Aorta (tissue), 5 donors: ENCODE measurements at places on chromosomes 12 and 14. TPM values are rescaled to one million over a fixed set of nuclear protein-coding genes. Genes with fewer than 3 reads are reported as not detected.

The TROAP gene
- 4.3 TPM for total RNA-seq

The DENND5B gene
- 22.5 TPM for total RNA-seq

The TAS2R46 gene
- total RNA-seq, result 3.3 TPM

The BDKRB2 gene
- 12.2 TPM for total RNA-seq

The RIMBP2 gene
- total RNA-seq, result 1.0 TPM

The TMPRSS12 gene
- not detected for total RNA-seq

The TOMM20L gene
- not detected for total RNA-seq

The ADCY6 gene
- total RNA-seq, result 89.7 TPM

DNA sequence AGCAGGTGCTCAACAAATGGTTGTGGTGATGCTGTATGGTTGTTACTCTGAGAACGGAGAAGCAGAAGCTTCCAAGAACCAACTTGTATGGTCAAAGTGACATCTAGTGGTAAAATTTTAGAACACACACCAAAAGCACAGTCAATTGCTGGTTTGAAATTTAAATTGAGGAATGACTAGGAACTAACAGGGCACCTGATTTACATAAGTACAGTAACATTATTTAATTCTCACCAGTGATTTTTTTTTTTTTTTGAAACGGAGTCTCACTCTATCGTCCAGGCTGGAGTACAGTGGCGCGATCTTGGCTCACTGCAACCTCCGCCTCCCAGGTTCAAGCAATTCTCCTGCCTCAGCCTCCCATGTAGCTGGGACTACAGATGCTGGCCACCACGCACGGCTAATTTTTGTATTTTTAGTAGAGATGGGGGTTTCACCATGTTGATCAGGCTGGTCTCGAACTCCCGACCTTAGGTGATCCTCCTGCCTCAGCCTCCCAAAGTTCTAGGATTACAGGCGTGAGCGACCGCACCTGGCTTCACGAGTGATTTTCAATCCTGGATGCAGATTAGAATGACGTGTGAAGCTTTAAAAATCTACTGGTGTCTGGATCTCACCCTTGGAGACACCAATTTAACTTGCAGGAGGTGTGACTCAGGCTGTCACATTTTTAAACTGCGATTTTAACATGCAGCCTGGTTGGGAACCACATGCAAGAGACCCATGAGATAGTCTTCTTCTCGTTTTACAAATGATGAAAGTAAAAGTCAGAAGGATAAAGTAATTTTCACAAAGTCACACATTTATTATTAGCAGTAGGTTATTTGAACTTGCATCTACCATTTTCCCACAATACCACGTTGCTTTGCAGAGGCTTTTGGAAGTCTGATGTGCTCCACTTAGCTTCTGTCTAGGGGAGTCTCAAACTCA lies 14.1 kb upstream of the NUMB start:
- no peak overlapping the region for H3K27ac ChIP-seq
- H3K36me3 ChIP-seq, result no peaks in the 10 kb centered on the region
- DNase-seq, result no peak
- no peaks in the 10 kb centered on the region for H3K27me3 ChIP-seq
- H3K4me3 ChIP-seq, result no peak overlapping the region

DNA sequence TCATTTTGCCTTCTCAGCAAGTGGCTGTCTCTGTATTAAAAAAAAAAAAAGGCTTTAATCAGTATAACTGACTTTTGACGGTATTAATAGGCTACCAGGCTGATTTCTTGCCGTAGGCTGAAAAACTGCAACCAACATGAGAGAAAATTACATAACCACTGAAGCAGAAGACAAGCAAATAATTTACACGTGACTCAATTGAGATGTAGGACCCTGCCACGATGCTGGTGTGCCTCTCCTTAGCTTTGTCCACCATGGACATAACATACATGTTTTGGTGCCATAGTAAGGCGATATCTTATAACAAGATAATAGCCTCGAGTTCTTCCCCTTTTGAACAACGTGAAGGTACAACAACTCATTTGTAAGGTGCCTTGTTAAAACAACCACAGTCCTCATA lies 88.7 kb upstream of the GRIP1 start:
- no peak overlapping the region for H3K27ac ChIP-seq
- H3K36me3 ChIP-seq, result no peaks in the 10 kb centered on the region
- no peak overlapping the region for H3K4me3 ChIP-seq
- H3K27me3 ChIP-seq, result peaks cover 1% of the 10 kb centered on the region

DNA sequence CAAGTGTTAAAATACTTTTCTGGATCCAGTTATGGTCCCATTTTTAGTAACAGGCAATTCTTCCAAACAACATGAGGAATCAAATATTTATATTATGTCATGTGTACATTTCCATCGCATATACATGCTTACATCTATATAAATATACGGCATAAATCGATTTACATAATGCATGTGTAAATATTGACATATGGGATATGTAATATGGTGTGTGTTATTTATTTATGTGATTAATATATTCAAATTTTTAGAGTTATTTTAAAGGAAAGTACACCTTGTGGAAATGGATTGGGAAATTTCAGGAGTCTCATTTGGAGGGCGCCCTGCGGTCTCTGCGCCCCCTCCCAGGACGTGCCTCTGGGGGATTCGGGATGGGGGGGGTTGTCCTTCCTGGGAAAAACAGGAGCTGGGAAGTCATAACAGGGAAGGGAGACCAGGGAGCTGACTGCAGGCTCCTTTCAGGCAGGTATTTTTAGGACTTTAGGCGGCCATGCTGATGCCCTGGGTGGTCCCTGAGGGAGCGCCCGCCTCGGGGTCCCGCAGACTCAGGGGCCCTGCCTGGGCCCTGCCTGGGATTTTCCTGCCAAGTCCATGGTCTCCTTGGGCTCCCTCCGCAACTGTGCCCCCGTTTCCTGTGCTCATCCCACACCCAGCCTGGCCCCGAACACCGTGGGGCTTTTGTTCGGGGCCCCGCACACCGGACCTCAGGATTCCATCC lies 82.7 kb upstream of the SFSWAP start:
- no peaks in the 10 kb centered on the region for H3K36me3 ChIP-seq
- H3K27ac ChIP-seq, result no peak overlapping the region
- no peak for DNase-seq
- peaks cover 4% of the 10 kb centered on the region for H3K27me3 ChIP-seq
- no peak overlapping the region for H3K4me3 ChIP-seq

- H3K4me1 ChIP-seq, result peaks cover 2% of the 10 kb centered on the region
- H3K36me3 ChIP-seq, result no peaks in the 10 kb centered on the region
- no peaks in the 10 kb centered on the region for H3K27me3 ChIP-seq
- H3K4me3 ChIP-seq, result no peak overlapping the region
These were observed 127.4 kb downstream of the CACNA1C start for GRCh38 chr12:2179953-2180736.

DNA sequence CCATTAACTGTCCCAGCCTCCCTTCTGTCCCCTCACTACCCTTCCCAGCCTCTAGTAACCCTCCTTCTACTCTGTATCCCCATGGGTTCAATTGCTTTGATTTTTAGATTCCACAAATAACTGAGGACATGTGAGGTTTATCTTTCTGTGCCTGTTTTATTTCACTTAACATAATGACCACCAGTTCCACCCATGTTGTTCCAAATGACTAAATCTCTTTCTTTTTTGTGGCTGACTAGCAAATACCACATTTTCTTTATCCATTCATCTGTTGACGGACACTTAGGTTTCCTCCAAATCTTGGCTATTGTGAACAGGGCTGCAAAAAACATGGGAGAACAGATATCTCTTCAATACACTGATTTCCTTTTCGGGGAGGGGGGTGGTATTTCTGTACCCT lies 65.7 kb downstream of the PRKD1 start:
- no peak for DNase-seq
- H3K27me3 ChIP-seq, result no peaks in the 10 kb centered on the region
- no peak overlapping the region for H3K27ac ChIP-seq
- no peak overlapping the region for H3K4me3 ChIP-seq

DNA sequence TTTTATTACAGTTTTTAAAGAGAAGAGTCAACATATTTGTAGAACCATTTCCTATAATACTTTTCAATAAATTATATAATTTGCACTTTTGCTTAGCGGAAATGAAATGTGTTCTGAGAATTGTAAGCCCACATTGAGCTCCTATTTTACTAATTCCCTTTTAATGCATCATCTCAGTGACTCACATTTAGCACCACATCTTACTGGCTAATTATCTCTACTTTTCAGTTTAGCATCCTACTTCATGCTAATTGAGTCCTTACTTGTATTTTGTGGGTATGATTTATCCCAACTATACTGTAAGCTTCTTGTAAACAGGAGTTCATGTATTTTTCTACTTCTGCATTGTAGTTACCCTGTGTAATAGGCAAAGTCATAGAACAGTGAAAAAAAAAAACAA lies 67.5 kb downstream of the TMX1 start:
- no peak for DNase-seq
- H3K36me3 ChIP-seq, result no peaks in the 10 kb centered on the region
- H3K27ac ChIP-seq, result no peak overlapping the region
- H3K4me1 ChIP-seq, result peaks cover 2% of the 10 kb centered on the region

- H3K36me3 ChIP-seq, result no peaks in the 10 kb centered on the region
- no peaks in the 10 kb centered on the region for H3K27me3 ChIP-seq
- no peak overlapping the region for H3K27ac ChIP-seq
- H3K4me1 ChIP-seq, result no peaks in the 10 kb centered on the region
- H3K4me3 ChIP-seq, result no peak overlapping the region
- DNase-seq, result no peak
These were observed 60.4 kb upstream of the KTN1 start for GRCh38 chr14:55519473-55520080.

GRCh38 chr12:53352331-53353256 lies 16.4 kb upstream of the SP7 start:
- DNase-seq, result peak; percentile 86
- no peak overlapping the region for H3K4me3 ChIP-seq
- H3K36me3 ChIP-seq, result no peaks in the 10 kb centered on the region
- no peak overlapping the region for H3K27ac ChIP-seq
- H3K27me3 ChIP-seq, result no peaks in the 10 kb centered on the region
- no peaks in the 10 kb centered on the region for H3K4me1 ChIP-seq

- H3K27ac ChIP-seq, result no peak overlapping the region
- DNase-seq, result peak; percentile 9
- H3K4me1 ChIP-seq, result no peaks in the 10 kb centered on the region
- H3K4me3 ChIP-seq, result no peak overlapping the region
- H3K36me3 ChIP-seq, result no peaks in the 10 kb centered on the region
- no peaks in the 10 kb centered on the region for H3K27me3 ChIP-seq
These were observed 151.1 kb upstream of the RTL1 start for GRCh38 chr14:101054671-101055070.

GRCh38 chr12:3119192-3119755 lies 42.1 kb downstream of the TSPAN9 start:
- H3K4me1 ChIP-seq, result no peaks in the 10 kb centered on the region
- no peak overlapping the region for H3K4me3 ChIP-seq
- no peaks in the 10 kb centered on the region for H3K27me3 ChIP-seq
- no peak for DNase-seq
- peak overlapping the region; percentile 95 for H3K27ac ChIP-seq

- no peak overlapping the region for H3K4me3 ChIP-seq
- H3K4me1 ChIP-seq, result no peaks in the 10 kb centered on the region
- no peak for DNase-seq
- H3K36me3 ChIP-seq, result no peaks in the 10 kb centered on the region
- H3K27ac ChIP-seq, result no peak overlapping the region
These were observed 14.3 kb downstream of the CEP170B start for GRCh38 chr14:104879201-104879982.

GRCh38 chr14:59116984-59117415 lies 71.5 kb upstream of the DAAM1 start:
- H3K27me3 ChIP-seq, result peaks cover 2% of the 10 kb centered on the region
- H3K36me3 ChIP-seq, result no peaks in the 10 kb centered on the region
- H3K4me1 ChIP-seq, result no peaks in the 10 kb centered on the region
- H3K27ac ChIP-seq, result no peak overlapping the region

- no peak for DNase-seq
- H3K36me3 ChIP-seq, result no peaks in the 10 kb centered on the region
- no peak overlapping the region for H3K4me3 ChIP-seq
- H3K4me1 ChIP-seq, result no peaks in the 10 kb centered on the region
These were observed 410.8 kb downstream of the NAV3 start for GRCh38 chr12:78241446-78241845.

- no peak for DNase-seq
- no peaks in the 10 kb centered on the region for H3K36me3 ChIP-seq
- no peak overlapping the region for H3K4me3 ChIP-seq
- H3K4me1 ChIP-seq, result no peaks in the 10 kb centered on the region
These were observed 383.1 kb downstream of the EGLN3 start for GRCh38 chr14:33567731-33568130.
